ENCODE measurements at places on chromosomes 2 and 18.
A peak's percentile ranks its signal among the peaks of the same experiment; 100 is the strongest.

GRCh38 chr2:105593221-105593967, 151.3 kb upstream of the NCK2 start:
- no peaks in the 10 kb centered on the region for H3K27me3 ChIP-seq
- H3K4me1 ChIP-seq, result no peaks in the 10 kb centered on the region
- DNase-seq, result peak; percentile 34
- no peak overlapping the region for H3K4me3 ChIP-seq
- H3K36me3 ChIP-seq, result no peaks in the 10 kb centered on the region

DNA sequence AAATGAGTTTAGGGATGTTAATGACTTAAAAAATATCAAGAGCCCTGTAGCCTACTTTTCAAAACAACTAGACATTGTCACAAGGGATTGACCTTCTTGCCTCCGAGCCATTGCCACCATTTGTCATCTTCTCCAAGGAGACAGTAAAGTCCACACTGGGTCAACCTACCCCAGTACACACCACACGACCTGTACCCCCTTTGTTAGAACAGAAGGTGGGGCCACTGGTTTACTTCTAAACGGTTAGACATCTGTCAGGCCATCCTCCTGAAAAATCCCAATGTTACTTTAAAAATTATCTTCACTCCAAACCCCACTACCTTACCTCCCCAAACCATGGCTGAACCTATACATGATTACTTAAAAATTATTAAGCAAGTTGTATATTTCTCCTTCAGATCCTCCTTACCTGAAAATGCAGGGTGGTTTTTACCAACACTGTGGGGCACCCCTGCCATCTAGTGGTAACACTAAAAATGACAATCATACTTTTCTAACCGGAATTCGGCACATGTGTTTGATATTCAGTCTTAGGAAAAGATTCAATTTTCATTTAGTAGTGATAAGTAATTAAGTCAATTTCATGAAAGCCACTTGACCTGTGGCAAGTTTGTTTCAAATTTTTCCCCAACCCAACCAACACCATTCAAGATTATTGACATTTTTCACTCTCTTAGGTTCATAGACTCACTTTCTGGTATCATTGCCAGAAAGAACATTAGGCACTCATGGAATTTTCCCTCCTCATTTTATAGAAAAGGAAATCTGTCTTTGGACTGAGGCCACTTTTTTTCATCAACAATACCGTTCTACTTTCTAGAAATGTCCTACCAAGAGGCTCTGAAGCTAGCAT, 265.3 kb upstream of the PKDCC start:
- H3K4me3 ChIP-seq, result no peak overlapping the region
- H3K36me3 ChIP-seq, result no peaks in the 10 kb centered on the region
- H3K27me3 ChIP-seq, result peaks cover 4% of the 10 kb centered on the region
- H3K27ac ChIP-seq, result no peak overlapping the region
- H3K4me1 ChIP-seq, result no peaks in the 10 kb centered on the region

GRCh38 chr2:48170281-48170680, 264.0 kb upstream of the FBXO11 start:
- no peak for DNase-seq
- H3K27me3 ChIP-seq, result no peaks in the 10 kb centered on the region
- H3K27ac ChIP-seq, result no peak overlapping the region
- H3K4me1 ChIP-seq, result no peaks in the 10 kb centered on the region
- no peak overlapping the region for H3K4me3 ChIP-seq
- H3K36me3 ChIP-seq, result no peaks in the 10 kb centered on the region

DNA sequence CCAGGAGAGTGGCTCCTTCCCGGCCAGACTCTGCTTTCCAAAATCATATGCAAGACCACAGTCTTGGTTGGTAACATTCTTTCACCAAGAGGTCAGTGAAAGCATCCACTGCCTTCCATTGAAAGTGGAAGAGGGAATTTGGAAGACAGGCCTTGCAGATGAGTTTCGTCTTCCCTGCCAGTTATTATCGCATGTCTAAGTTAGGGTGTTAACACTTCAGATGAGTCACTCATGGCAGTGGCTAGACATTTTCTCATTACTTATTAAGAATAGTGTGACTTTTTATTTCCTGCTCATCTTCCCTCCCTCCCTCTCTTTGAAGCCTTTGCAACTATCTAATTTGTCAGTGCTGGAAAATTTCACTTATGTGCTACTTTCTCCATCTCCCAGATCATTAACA, 102.9 kb upstream of the EPB41L3 start:
- H3K27me3 ChIP-seq, result no peaks in the 10 kb centered on the region
- H3K27ac ChIP-seq, result no peak overlapping the region
- DNase-seq, result no peak
- no peaks in the 10 kb centered on the region for H3K4me1 ChIP-seq
- no peak overlapping the region for H3K4me3 ChIP-seq

GRCh38 chr2:199259671-199260070, 198.1 kb downstream of the SATB2 start:
- H3K4me1 ChIP-seq, result no peaks in the 10 kb centered on the region
- H3K36me3 ChIP-seq, result no peaks in the 10 kb centered on the region
- H3K4me3 ChIP-seq, result no peak overlapping the region
- no peak overlapping the region for H3K27ac ChIP-seq
- no peaks in the 10 kb centered on the region for H3K27me3 ChIP-seq
- no peak for DNase-seq

- H3K36me3 ChIP-seq, result no peaks in the 10 kb centered on the region
- H3K27ac ChIP-seq, result no peak overlapping the region
- no peaks in the 10 kb centered on the region for H3K27me3 ChIP-seq
- DNase-seq, result no peak
- no peaks in the 10 kb centered on the region for H3K4me1 ChIP-seq
These were observed 67.0 kb downstream of the CDH2 start for GRCh38 chr18:28109781-28110560.

GRCh38 chr2:163572850-163573249, 163.0 kb downstream of the FIGN start:
- H3K4me1 ChIP-seq, result no peaks in the 10 kb centered on the region
- no peaks in the 10 kb centered on the region for H3K27me3 ChIP-seq
- DNase-seq, result no peak
- H3K36me3 ChIP-seq, result no peaks in the 10 kb centered on the region

DNA sequence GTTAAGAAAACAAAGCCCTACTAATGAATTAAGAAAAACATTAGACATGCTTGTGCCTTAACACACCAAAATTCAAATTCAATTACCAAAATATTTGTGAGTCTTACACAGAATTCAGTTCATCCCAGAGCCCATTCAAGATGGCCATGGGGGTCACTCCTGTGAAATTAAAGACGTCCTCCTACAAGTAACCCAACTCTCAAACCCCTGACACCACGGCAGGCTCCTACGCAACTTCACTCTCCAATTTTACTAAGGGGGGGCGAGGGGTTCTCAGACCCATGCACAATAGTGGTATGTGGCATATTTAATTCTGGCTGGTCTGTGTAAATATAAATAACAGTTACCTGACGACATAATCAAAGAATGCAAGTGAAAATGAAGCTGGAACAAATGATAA, 5.0 kb downstream of the ZNF516 start:
- H3K27me3 ChIP-seq, result no peaks in the 10 kb centered on the region
- H3K36me3 ChIP-seq, result no peaks in the 10 kb centered on the region
- peak overlapping the region; percentile 84 for H3K4me3 ChIP-seq
- H3K27ac ChIP-seq, result no peak overlapping the region

- H3K27ac ChIP-seq, result no peak overlapping the region
- DNase-seq, result no peak
- peaks cover 7% of the 10 kb centered on the region for H3K4me1 ChIP-seq
- H3K27me3 ChIP-seq, result no peaks in the 10 kb centered on the region
- no peaks in the 10 kb centered on the region for H3K36me3 ChIP-seq
- H3K4me3 ChIP-seq, result no peak overlapping the region
These were observed 76.5 kb upstream of the DLX2 start for GRCh38 chr2:172179045-172179701.

DNA sequence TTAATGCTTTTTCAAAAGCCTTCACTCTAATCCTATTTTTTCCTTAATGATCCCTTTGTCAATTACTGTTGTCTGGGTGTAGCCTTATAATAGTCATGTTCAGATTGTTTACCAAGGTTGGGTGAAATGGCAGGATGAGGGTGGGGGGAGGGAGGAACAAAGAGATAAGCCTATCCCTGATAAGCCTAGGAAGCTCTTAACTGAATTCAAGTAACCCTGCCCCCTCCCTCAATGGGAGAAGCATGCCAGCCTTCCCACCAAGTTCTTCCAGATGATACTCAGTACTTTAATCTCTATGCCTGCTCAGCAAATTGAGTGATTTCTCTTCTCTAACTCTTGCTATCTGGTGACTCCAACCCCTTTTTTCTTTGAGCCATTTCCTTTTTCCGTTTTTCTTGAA, 180.3 kb upstream of the ETAA1 start:
- DNase-seq, result no peak
- no peak overlapping the region for H3K4me3 ChIP-seq
- H3K27me3 ChIP-seq, result peaks cover 4% of the 10 kb centered on the region
- no peaks in the 10 kb centered on the region for H3K4me1 ChIP-seq

GRCh38 chr18:7908681-7909299, 341.7 kb downstream of the PTPRM start:
- no peak overlapping the region for H3K4me3 ChIP-seq
- H3K4me1 ChIP-seq, result no peaks in the 10 kb centered on the region
- no peak for DNase-seq
- H3K27me3 ChIP-seq, result no peaks in the 10 kb centered on the region

GRCh38 chr2:38978296-38978903, 88.7 kb downstream of the ARHGEF33 start:
- no peak for DNase-seq
- no peaks in the 10 kb centered on the region for H3K4me1 ChIP-seq
- peaks cover 5% of the 10 kb centered on the region for H3K36me3 ChIP-seq
- no peak overlapping the region for H3K4me3 ChIP-seq
- H3K27me3 ChIP-seq, result no peaks in the 10 kb centered on the region

GRCh38 chr18:76455003-76455676, 39.9 kb downstream of the ZNF516 start:
- no peak overlapping the region for H3K27ac ChIP-seq
- DNase-seq, result peak; percentile 28
- H3K27me3 ChIP-seq, result no peaks in the 10 kb centered on the region
- H3K36me3 ChIP-seq, result peaks cover 13% of the 10 kb centered on the region

DNA sequence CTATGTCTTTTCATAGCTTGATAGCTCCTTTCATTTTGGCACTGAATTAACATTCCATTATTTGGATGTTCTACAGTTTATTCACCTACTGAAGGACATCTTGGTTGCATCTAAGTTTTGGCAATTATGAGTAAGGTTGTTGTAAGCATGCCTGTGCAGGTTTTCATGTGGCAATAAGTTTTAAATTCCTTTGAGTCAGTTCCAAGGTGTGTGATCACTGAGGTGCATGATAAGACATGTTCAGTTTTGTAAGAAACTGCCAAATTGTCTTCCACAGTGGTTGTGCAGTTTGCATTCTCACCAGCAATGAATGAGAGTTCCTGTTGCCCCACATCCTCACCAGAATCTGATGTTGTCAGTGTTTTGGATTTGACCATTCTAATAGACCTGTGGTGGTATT, 24.2 kb downstream of the XDH start:
- no peak for DNase-seq
- H3K27me3 ChIP-seq, result no peaks in the 10 kb centered on the region
- H3K27ac ChIP-seq, result peak overlapping the region; percentile 54
- peaks cover 13% of the 10 kb centered on the region for H3K4me1 ChIP-seq
- H3K4me3 ChIP-seq, result no peak overlapping the region

- H3K27me3 ChIP-seq, result no peaks in the 10 kb centered on the region
- H3K4me3 ChIP-seq, result no peak overlapping the region
- peaks cover 23% of the 10 kb centered on the region for H3K4me1 ChIP-seq
- H3K27ac ChIP-seq, result no peak overlapping the region
- DNase-seq, result no peak
These were observed 200.0 kb downstream of the GLI2 start for GRCh38 chr2:120935339-120936313.

DNA sequence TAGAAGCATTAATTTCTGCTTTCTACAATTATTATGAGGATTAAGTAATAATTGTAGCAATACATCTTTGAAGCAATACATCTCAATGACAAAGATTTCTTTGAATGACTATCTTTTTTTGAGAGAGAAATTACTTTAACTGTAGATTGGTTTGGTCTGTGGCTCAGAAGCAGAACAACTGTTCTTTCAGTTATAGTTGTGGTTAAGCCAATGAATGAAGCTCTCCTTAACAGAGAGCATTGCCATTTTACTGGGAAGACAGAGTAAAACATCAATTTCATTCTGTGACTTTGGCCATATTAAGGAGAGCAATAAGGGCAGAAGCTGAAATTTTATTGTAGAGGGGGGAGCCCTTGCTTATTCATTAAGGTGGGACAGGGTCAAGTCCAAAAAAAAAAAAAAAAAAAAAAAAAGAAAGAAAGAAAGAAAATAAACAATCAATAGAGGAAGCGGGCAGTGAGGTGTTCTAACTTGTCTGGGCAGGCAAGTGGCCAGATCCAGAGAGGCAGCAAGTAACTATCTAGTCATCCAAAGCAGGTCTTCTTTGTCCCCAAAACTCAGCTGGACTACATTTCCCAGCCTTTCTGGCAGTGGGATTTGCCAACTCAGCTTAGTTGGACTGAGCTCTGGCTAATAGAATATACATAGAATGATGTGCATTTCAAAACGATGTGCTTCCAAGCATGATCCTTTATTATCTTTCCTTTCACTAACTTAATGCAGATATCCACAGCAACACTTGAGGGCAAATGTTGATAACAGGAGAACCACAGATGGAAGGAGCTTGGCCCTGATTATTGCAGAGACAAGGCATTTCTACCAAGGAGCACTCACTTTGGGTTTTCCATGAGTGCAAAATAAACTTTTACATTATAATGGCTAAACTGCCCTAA, 462.7 kb upstream of the CDH20 start:
- no peaks in the 10 kb centered on the region for H3K36me3 ChIP-seq
- H3K27ac ChIP-seq, result no peak overlapping the region
- no peak overlapping the region for H3K4me3 ChIP-seq
- H3K4me1 ChIP-seq, result peaks cover 3% of the 10 kb centered on the region

GRCh38 chr18:31591113-31591512, 564 bp upstream of the TTR start:
- H3K36me3 ChIP-seq, result no peaks in the 10 kb centered on the region
- H3K4me1 ChIP-seq, result peaks cover 2% of the 10 kb centered on the region
- no peak overlapping the region for H3K27ac ChIP-seq
- H3K4me3 ChIP-seq, result no peak overlapping the region

DNA sequence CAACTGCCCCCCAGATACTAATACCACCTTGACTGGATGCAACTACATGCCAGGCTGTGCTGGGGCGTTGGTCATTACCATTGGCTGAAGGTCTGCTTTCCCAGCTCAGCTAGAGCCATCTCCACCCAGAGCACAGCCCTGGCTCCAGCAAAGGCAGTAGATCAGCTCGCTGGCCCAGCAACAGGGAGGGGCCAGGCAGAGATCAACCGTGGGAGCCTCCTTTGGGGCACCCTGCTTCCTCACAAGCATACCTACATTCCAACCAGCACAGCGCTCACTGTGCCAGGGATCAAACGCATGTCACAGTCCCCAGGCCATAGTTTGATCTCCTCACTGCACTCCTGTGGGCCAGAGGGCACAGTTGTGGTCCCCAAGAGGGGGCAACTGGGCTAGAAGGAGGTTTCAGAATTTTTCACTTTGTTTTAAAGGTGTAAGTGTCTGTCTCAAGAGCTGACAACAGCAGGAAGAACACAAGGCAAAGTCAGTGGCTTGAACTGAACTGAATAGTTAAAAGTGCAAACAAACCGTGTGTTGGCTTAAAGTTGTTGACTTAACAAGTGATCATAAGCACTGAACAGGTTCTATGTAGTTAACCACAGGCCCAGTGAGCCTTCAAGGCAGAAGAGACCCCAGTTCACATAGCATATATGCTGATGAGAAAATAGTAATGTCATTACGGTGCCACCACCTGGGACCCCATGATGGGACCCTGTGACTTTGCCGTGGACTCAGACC, 70.1 kb upstream of the BZW1 start:
- H3K36me3 ChIP-seq, result no peaks in the 10 kb centered on the region
- peaks cover 40% of the 10 kb centered on the region for H3K4me1 ChIP-seq
- no peak for DNase-seq
- H3K27ac ChIP-seq, result peak overlapping the region; percentile 74
- no peak overlapping the region for H3K4me3 ChIP-seq

Measured in suprapubic skin (tissue), 4 donors.